Dermis microvascular lymphatic vessel endothelial cell (primary cell): ENCODE measurements at places on chromosomes 13 and 19. TPM values are rescaled to one million over a fixed set of nuclear protein-coding genes. Genes with fewer than 3 reads are reported as not detected.

DNA sequence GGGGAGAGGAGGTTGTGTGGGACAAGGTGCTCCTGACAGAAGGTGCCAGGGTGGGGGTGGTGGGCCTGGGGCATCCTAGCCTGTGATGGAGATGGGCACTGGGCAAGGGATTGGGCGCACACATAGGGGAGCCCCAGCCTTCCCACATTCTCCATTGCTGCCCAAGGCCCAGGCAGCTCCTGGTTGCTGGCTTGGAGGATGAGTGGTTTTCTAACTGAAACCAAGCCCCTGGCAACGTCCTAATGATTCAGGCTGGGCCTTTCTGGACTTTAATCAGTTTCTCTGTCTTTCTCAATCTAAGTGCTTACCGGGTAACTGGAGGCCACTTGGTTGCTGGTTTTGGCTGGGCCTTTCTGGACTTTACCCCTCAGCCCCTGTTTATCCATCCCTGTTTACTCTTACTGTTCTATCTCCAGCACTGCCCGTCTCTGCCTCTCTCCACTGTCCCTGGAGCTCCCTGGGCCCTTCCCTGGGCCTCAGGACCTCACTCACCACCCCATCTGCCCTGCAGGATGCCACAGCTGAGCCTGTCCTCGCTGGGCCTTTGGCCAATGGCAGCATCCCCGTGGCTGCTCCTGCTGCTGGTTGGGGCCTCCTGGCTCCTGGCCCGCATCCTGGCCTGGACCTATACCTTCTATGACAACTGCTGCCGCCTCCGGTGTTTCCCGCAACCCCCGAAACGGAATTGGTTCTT is 354 bp downstream of the CYP4F3 start:
- DNase-seq: no peak

GRCh38 chr19:49592486-49593232 is 1.7 kb downstream of the PRR12 start:
- DNase-seq: no peak

DNA sequence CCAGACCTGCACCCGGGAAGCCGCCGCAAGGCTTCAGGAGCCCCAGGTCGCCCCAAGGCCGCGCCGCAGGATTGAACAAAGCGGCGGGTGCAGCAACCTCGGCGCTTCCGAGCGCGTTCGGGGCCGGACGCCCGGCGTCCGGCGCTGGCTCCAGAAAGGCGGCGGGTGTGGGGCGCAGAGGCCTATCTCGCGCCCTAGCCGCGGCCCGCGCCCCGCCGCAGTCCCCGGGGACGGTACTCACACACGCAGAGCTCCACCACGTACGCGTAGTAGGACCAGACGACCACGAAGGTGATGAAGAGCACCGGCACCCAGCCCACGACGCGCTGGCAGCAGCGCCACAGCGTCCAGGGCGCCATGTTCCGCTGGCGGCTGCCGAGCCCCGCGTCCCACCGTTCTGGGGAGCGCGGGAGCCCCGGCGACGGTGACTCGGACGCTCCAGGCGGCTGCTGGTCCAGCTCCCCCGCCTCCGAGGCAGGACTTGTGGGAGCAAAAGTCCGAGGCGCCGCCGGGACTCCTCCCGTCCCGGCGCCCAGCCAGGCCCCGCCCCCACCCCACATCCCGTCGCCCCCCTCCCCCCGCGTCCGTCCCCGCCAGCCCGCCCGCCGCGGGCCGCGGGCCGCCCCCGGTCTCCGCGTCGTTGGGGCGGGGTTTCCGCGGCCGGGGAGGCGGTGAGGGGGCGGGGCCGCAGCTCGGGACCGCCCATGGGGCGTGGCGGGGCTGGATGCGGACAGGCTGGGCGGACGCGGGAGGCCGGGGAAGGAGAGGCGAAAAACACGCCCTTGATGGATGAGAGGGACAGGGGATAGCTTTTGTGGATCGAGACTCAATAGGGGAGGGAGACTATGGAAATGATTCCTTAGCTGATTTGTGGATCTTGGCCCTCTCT is at the start of gene ZDHHC20:
ZDHHC20 (minus strand) TSS at position 491 of the 889 bp plus-strand sequence; CDS start at position 359, 132 bp downstream.
- peak; percentile 43 for DNase-seq

GRCh38 chr19:34904664-34905527 is 21.8 kb upstream of the ZNF30 start:
- DNase-seq: no peak

GRCh38 chr13:77409412-77409811 is 82.5 kb upstream of the MYCBP2 start:
- no peak for DNase-seq

GRCh38 chr13:40433577-40433976 is 232.9 kb downstream of the FOXO1 start:
- no peak for DNase-seq

DNA sequence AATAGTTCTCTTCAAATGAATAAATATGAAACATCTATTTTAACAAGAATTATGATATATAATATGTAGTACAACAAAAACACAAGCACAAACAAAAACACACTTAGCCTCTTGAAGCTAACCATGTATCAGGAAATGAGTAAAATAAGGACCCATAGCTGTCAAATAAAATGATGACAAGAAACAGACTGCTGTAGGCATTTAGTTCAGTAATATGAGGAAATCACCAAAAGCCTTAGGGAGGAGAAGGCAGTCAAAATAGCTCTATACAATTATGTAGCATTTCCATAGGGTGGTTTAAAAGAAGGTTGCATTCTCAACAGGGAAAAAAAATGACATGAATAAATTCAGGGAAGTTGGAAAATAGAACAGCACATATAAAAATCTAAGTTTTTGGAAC is 163.4 kb downstream of the PCDH20 start:
- no peak for DNase-seq

DNA sequence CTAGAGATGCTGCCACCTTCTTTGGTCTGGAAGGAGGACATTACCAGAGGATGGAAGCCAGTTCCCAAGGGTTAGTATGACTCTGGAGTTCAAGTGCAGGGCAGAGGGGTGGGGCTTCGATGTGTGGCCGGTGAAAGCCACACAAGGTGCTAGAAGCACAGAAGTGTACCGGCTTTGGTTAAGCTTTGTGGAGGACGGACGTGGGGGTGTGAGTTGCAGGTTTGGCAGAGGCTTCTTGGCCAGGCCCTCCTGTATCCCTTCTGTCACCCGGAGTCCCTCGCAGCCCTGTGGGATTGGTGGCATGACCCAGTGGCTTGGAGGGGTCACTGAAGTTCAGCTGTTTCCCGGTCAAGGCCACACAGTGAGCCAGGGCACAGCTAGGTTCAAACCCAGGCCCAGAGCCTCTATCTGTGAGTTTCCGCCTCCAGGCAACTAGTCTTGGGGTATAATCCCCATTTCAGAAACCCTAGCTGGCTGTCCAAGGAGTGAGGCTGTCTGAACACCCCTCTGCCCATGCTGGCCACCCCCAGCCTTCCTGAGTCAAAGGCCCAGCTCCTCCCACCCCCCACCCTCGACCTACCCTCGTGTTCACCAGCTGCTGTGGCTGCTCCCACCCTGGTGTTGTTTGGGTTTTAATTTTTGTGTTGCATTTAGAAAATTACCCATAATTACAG is 4.6 kb upstream of the SSBP4 start:
- DNase-seq: no peak

GRCh38 chr13:110012102-110012739 is 225.8 kb upstream of the IRS2 start:
- no peak for DNase-seq

- DNase-seq: no peak
Observed at GRCh38 chr19:31517224-31518180, 168.3 kb upstream of the TSHZ3 start.

DNA sequence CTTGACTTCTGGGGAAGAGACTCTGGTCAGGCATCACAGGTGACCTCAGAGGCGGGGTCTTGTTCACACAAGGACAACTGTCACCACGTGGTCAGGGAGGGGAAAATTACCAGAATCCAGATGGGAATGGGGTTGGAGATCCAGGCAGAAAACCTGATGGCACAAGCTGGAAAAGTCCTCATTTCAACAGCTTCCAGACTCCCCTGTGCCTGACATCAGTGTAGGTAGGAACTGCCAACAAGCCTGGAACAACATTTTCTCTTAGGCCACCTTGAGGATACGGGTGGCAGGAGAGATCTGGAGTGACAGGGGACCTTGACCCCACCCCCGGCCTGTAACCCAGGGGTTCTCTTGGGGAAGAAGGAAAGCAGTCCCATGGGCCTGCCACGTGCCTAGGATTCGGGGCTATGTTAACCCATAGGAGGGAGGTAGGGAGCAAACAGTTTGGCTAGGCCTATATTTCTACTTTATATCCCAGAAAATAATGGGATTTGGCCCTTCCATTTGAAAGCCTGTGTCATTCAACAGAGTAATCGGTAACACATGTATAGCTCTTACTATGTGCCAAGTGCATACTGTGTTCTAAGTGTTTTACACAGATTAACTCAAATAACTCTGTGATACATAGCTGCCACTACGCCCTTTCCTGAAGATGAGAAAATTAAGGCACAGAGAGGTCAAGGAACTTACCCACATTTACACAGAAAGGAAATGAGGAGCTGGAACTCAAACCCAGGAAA is 44.9 kb upstream of the C13orf42 start:
- DNase-seq: no peak

- no peak for DNase-seq
Observed at GRCh38 chr13:47213047-47213446, 316.2 kb upstream of the HTR2A start.

DNA sequence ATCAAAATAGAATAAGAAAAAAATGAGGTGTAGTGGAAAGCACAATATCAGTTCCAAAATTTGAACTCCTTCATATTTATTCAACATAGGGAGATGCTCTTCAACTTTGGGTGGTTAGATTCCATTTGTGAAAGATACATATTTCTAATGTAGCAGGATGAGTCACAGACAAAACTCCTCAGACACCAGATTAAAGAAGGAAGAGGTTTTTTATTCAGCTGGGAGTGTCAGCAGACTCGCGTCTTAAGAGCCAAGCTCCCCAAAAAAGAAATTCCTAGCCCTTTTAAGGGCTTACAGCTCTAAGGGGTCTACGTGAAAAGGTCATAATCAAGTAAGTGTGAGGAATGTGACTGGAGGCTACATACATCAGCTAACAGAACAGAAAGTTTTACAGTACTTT is 6.8 kb upstream of the ZNF765 start:
- no peak for DNase-seq

GRCh38 chr13:48275507-48275906 is 28.0 kb upstream of the RB1 start:
- DNase-seq: no peak

DNA sequence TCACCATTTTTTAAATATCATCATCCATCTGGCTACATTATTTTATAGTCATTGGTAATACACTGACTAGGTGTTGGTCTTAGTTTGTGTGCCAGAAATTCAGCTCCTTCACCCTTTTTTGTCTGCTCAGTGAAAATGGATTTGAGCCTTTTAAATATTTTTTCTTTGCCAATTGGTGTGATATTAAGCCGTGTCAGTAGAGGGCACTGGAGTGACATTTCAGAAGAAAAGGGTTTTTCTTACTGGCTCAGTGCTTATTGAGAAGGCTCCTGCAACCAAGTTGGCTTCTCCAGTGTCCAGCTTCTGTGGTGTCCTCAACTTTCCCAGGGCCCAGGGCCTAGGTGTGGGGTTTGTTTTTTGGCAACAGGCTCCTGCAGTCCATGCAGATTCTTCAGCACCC is 546.6 kb downstream of the DACH1 start:
- DNase-seq: no peak

- no peak for DNase-seq
Observed at GRCh38 chr13:76594435-76594834, 291.8 kb downstream of the KCTD12 start.

ADAMTS10 gene
- 4.2 and 13.0 TPM in 2 replicates for total RNA-seq

OR4F17 gene
- not detected in 2 replicates for total RNA-seq

TEX26 gene
- total RNA-seq: not detected in 2 replicates

DLL3 gene
- 0.25 and 0.39 TPM in 2 replicates for total RNA-seq

RINL gene
- total RNA-seq: 8.1 and 10.1 TPM in 2 replicates

ZNF835 gene
- 0.13 and 0.51 TPM in 2 replicates for total RNA-seq

CARS2 gene
- total RNA-seq: 41.7 and 43.0 TPM in 2 replicates

HS6ST3 gene
- total RNA-seq: under 0.01 TPM in 2 replicates
